ENCODE measurements at places on chromosomes 5 and 9. TPM values are rescaled to one million over a fixed set of nuclear protein-coding genes. Genes with fewer than 3 reads are reported as not detected.

DNA sequence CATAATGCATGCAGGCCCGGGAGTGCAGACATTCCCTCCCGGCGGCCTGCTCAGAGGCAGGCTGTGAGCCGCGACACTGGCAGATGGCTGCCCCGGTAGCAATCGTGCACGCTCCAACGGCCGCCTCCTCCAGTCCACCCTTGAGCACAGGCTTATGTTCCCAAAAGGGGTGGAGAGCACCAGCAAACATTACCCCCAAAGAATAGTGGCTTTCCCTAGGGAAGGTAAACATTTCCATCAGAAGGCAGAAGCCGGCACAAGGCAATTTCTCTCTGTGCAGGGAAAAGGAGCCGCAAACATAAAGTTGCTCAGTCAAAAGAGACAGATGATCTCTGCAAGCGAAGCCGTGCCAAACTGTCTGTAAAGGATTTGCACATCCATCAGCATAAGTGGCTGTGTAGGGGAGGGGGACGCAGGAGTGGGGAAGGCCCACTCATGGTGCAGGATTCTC, 92.5 kb downstream of the SIL1 start:
- H3K27ac ChIP-seq, result no peak overlapping the region
- no peaks in the 10 kb centered on the region for H3K27me3 ChIP-seq
- no peaks in the 10 kb centered on the region for H3K4me1 ChIP-seq
- no peak overlapping the region for H3K4me3 ChIP-seq
- DNase-seq, result no peak

GRCh38 chr9:127762111-127762676, 16.3 kb downstream of the SH2D3C start:
- DNase-seq, result no peak
- H3K27me3 ChIP-seq, result no peaks in the 10 kb centered on the region
- H3K27ac ChIP-seq, result peak overlapping the region; percentile 28

The NUDT12 gene
- 2.7 TPM for total RNA-seq

The PROB1 gene
- 3.9 TPM for total RNA-seq

DNA sequence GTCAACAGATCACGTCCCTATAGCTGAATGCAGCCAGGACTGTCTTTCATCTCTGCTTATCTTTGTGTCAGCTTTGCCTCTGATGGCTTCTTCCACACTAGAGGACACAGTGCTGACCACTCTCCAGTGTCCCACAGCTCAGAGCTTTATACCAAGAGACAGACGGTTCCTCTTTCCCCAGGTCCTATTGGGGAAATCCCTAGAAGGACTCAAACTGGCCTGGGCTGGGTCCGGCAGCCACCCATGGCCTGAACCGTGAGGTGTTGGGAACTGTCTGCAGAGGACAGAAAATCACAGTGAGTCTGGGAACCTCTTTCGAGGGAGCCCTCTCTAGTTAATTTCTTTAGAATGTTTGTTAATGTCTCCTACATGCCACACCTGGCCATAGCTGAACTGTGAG, 68.3 kb upstream of the SHB start:
- H3K27me3 ChIP-seq, result peaks cover 20% of the 10 kb centered on the region
- no peaks in the 10 kb centered on the region for H3K4me1 ChIP-seq
- no peak overlapping the region for H3K4me3 ChIP-seq
- no peak for DNase-seq
- no peaks in the 10 kb centered on the region for H3K36me3 ChIP-seq

DNA sequence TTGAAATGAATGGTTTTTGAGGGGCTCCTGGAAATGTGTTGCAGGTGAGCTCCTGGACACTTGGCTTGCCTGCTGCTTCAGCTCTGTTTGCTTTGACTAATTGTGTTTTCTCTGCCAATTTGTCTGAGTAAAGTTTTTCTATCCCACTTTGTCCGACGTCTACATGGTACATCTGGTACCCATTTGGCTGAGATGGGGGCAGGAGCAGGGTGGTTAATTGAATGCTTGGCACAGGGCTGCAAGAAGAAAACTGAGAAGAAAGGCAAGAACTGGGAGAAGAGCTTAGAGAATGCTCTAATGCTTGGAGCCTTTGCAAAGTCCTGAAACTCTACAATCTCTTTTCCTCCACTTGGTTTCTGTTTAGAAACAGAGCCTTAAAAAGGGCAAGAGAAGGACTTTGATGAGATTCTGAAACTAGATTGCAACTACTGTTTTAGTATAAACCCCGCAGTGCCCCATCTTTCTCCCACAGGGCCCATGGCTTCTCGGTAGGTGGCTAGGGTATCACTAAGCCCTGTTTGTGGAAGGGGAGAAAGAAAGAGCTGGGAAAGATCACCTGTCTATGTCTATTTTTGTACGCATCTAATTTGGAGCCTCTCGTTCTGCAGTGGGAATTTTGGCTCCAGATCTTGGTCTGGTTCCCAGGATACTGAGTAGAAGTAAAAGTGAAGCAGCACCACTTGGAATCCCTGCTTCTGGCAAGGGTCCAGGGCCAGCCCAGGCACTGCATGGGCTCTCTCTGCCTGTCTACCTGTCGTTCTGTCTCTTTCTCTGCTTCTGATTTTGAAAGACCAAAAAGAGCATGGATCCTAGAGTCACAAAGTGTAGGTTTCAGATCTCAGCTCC, 214.4 kb downstream of the SEMA6A start:
- no peak overlapping the region for H3K4me3 ChIP-seq
- H3K27ac ChIP-seq, result no peak overlapping the region
- no peak for DNase-seq
- H3K36me3 ChIP-seq, result peaks cover 12% of the 10 kb centered on the region

- peaks cover 12% of the 10 kb centered on the region for H3K27me3 ChIP-seq
- no peak overlapping the region for H3K27ac ChIP-seq
- no peaks in the 10 kb centered on the region for H3K36me3 ChIP-seq
- no peaks in the 10 kb centered on the region for H3K4me1 ChIP-seq
- no peak overlapping the region for H3K4me3 ChIP-seq
Measured at GRCh38 chr5:139911425-139912120, 116.0 kb downstream of the PSD2 start.

The PHF24 gene
- total RNA-seq, result 0.11 TPM

GRCh38 chr5:58121391-58121790, 338.5 kb downstream of the PLK2 start:
- DNase-seq, result no peak
- no peaks in the 10 kb centered on the region for H3K36me3 ChIP-seq
- H3K27ac ChIP-seq, result no peak overlapping the region
- H3K4me3 ChIP-seq, result no peak overlapping the region
- peaks cover 2% of the 10 kb centered on the region for H3K27me3 ChIP-seq

GRCh38 chr5:45205403-45205961, 396.7 kb downstream of the MRPS30 start:
- no peaks in the 10 kb centered on the region for H3K36me3 ChIP-seq
- no peak overlapping the region for H3K4me3 ChIP-seq
- no peak overlapping the region for H3K27ac ChIP-seq
- H3K4me1 ChIP-seq, result no peaks in the 10 kb centered on the region

GRCh38 chr5:135011355-135012032, 22.5 kb downstream of the PITX1 start:
- H3K36me3 ChIP-seq, result no peaks in the 10 kb centered on the region
- H3K27ac ChIP-seq, result no peak overlapping the region
- no peaks in the 10 kb centered on the region for H3K4me1 ChIP-seq
- H3K4me3 ChIP-seq, result no peak overlapping the region
- DNase-seq, result no peak

Data from activated CD8-positive, alpha-beta T cell treated with anti-CD3 and anti-CD28 coated beads for 36 hours (primary cell).